MV-4-11 (cell line): ENCODE measurements at places on chromosomes 3 and 15.

- DNase-seq: no peak
Observed at GRCh38 chr3:61667814-61668213, 106.4 kb downstream of the PTPRG start.

DNA sequence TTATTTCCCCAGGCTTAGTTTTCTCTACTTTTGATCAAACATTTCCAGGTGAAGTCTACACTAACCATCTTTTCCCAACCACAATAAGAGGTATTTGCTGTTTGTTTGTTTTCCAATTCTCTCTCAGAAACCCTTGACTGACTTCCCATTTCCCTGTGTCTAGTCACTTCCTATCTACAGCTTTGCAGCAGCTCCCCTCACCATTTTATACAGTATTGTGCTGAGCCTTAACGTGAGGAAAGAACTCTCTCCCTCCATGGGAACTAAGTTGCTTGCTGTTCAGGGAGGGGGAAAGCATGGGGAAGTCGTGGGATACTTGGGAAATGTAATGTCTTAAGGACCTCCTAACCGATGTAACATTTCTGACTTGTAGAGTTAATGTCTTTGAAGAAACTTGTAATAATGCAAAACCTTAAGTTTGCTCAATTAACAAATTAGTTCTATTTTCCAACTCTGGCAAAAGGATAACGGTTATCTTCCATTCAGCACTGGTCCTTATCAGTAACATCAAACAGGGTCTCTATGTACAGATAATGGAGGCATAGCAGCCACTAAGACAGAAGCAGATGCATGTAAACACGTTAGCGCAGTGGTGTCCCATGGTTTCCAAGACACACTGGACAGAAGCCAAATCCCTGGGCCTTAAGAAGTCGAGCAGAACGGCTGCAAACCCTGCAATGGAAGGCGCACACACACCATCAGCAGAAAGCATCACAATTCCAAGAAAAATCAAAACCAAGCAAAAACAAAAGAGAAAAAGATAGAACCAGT is 39.7 kb downstream of the NPTN start:
- DNase-seq: no peak

DNA sequence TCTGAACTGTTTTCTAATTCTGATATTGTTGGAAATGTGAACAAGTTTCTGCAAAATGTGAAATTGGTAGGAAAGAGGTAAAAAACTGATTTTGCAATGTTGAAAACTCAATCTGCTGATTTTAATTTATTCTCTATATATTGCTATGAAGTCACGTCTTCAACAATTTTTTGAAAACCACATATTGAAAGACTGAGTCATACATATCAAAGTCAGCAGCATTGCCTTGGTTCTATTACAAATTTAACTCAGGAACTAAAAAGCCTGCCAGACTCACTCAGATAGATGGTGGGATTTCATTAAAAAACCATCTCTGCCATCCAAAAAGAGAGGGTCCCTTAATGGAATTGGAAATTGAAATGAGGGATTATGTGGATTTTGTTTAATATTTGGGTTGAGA is 351.4 kb downstream of the CNTN3 start:
- DNase-seq: no peak

GRCh38 chr3:31523543-31523942 is 9.2 kb upstream of the STT3B start:
- DNase-seq: peak; percentile 6

GRCh38 chr3:102329066-102329465 is 105.7 kb upstream of the ZPLD1 start:
- DNase-seq: no peak

DNA sequence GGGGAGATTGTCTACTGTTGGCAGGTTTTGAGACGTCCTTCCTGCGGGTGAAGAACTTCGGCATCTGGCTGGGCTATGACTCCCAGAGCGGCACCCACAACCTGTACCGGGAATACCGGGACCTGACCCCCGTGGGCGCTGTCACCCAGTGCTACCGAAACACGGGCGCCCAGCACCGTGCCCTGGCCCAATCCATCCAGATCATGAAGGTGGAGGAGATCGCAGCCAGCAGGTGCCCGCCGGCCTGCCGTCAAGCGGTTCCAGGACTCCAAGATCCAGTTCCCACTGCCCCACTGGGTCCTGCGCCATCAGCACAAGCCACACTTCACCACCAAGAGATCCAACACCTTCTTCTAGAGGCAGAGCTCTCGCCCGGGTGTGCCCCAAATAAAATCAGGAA is 194.9 kb upstream of the EPHA6 start:
- DNase-seq: no peak
